ENCODE measurements at places on chromosomes 11 and 22.

- DNase-seq = no peak
Observed at GRCh38 chr11:66450560-66450959, 11.9 kb upstream of the MRPL11 start.

GRCh38 chr11:47355283-47356128 is 3.0 kb upstream of the MYBPC3 start:
- DNase-seq = peak; percentile 95

- no peak for DNase-seq
Observed at GRCh38 chr11:94780432-94780831, 12.3 kb downstream of the AMOTL1 start.

GRCh38 chr11:11865449-11865848 is 23.7 kb downstream of the USP47 start:
- no peak for DNase-seq

DNA sequence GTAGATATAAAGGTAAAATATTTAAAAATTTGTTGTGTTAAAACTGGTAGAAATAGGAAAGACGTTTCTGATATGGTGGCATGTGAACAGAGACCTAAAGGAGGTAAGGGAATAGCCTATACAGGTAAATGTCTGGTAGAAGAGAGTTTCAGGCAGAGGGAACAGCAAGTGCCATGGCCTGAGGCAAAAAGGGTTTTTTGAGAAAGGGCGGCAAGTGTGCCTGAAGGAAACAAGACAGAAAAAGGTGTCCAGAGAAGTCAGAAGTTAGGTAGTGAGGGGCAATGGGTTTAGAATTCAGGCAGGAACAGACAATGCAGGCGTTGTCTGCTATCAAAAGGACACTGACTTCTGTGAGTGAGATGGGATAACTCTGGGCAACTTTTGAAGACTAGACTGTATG is 339.7 kb downstream of the DYNC2H1 start:
- no peak for DNase-seq

DNA sequence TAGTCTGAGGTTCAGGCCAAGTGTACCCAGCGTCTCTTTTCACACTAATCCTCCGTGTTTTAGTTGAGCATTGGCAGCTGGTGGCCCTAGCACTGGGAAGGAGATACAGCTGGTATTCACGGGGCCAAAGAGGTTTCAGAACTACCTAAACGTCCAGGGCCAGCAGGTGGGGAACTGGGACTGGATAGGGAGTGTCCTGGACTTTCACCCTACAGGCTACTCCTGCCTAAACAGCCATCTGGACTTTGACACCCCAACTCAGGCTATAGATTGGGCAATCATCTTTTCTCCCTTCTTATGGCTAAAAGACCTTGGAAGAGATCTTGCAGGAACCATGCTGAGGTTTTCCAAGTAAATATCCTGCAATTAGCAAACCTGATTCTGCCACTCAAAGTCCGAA is 2.8 kb downstream of the SPON1 start:
- no peak for DNase-seq

DNA sequence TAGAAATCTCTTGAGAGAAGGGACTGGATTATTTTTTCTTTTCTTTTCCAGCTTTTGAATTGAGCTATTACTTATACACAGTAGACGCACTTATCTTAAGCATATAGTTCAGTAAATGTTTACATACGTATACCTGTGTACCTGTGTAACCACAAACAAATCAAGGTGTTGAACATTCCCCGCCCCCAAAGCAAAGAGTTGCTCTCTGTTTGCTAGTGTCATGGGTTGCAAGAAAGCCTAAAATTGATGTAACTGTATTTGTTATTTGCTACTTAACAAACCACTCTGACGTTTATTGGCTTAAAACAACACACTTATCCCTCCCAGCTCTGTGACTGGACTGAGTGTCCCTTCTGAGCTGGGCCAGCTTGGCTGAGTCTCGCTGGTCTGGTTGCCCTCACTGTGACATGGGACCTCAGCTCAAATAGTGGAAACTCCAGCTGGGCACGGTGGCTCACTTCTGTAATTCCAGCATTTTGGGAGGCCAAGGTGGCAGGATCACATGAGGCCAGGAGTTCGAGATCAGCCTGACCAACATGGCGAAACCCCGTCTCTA is 25.4 kb upstream of the CABP2 start:
- no peak for DNase-seq

DNA sequence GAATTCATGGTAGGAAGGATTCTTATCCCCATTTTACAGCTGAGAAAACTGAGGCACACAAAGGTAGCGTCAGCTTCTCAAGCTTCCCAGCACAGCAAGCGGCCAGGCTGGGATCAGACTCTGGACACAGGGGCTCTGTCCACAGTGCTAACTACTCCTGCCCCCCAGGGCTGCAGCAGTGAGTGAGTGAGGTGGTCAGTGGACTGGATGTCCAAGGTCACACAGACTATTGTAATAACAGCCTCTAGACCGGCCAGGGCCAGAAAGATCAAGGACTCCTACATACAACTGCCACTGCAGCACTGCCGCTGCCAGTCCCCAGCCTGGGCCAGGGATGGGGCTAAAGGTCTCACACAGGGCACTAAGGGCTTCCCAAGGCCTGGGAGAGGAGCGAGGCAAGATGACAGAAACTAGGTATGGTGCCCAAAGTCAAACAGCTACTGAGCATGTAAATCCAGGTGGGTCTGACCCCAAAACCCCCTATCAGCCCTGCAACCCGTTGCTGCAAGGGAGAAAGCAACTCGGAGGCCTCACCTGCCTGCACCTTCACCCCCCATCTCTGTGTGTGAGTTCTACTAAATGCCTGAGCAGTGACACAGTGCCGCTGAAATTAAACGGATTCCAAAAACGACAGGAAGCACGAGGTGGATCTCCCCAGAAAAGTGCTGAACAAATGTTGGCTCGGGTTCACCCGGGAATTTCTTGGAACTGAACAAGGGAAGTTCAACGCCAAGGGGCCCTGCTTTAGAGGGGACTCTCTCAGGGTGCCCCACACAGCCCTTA is 161.8 kb upstream of the GRK3 start:
- DNase-seq = no peak

- peak; percentile 76 for DNase-seq
Observed at GRCh38 chr11:79237703-79238102, 203.1 kb downstream of the TENM4 start.

DNA sequence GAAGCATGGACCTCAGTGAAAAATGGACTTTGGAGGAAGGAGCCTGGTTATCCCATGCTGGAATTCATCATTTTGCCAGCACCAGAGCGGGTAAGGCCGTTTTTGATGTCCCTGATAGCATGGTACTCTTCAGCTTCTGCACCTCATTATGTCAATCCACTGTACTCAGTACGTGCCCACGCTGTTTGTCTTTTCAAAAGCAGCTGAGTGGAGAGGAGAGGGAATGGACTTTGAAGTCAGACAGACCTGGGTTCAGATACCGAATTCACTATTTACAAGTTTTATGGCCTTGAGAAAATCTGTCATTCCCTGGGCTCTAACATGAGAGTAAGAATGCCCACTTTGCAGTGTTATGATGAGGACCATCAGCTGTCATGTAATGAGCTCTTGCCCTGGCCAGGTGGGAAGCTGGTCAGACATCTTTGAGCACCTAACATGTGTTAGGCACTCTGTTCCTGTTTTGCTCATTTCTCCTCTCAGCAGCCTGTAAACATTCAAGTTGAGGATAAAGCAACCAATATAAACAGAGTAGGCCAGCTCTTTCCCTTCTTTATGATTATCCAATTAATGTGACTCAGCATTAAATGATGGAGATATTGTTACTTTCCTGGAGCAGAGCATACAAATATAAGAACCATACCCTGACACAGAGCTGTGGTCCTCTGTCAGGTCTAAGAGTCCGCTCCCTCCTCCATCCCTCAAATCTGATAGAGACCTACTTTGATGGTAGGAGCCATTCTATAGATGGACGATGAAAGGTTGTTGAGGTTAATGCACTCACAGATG is 39.0 kb upstream of the AMOTL1 start:
- no peak for DNase-seq

- no peak for DNase-seq
Observed at GRCh38 chr22:37819105-37819433, 4.1 kb upstream of the GALR3 start.

DNA sequence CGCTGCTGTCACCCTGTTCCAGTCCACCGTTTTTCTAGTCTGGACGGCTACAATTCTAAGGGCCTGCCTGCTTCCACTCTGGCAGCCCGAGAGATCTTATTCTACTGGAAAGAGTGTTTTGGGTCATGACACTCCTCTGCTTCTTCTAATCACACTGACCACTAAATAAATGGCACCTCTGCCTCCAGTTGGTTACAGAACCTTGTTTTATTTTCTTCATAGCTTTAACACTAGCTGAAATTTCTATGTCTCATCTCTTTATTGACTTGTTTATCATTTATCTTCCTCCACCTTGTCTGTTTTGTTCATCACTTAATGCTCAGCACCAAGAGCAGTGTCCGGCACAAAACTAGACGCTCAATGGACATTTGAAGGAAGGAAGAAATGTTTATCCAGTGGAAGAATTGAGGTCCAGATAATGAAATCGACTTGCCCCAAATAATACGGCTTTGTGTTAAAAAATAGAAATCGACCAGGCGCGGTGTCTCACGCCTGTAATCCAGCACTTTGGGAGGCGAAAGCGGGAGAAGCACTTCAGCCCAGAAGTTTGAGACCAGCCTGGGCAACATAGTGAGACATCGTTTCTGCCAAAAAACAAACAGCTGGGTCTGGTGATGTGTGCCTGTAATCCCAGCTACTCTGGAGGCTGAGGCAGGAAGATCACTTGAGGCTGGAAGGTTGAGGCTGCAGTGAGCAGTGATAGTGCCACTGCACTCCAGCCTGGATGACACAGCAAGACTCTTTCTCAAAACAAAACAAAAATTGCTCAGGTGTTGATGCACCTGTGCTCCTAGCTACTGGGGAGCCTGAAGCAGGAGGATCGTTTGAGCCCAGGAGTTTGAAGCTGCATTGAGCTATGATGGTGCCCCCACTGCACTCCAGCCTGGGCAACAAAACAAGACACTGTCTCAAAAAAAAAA is 693 bp upstream of the PRR14L start:
- no peak for DNase-seq

DNA sequence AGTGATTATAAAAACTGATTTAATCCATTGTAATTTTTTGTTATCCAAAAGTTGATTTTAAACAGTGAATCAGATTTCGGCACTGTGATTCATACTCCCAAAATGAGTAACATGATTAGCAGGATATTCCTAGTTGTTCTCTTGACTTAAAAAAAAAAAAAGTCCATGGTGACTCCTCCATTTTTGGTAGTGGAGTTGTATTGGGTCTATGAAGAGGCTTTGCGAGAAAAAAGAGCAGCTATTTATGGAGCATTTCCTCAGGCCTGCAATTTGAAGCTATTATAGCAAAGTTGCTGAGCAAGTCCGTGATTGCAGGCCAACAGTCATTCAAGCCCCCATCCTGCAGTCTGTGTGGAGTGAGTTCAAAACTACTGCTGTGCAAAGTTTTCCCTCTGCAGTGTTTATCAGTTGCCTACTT is 28.8 kb downstream of the YAP1 start:
- DNase-seq = no peak

DNA sequence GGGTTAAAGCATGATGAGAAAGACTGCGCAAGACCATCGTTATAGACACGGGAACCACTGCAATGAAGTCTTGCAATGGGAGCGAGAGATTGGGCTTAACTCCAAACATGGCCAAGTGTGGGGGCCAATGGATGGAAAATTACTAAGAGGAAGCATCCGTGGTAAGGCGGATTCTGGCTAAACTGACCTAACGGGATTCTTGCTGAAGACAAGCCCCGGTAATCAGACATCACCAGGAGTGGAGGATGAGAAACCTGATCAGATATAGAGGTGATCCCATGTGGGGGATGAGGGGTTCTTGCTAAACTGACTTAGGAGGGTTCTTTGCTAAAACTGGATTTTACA is 5.8 kb upstream of the SYNGR1 start:
- DNase-seq = no peak

- no peak for DNase-seq
Observed at GRCh38 chr22:23682827-23683355, 7.9 kb upstream of the RGL4 start.

DNA sequence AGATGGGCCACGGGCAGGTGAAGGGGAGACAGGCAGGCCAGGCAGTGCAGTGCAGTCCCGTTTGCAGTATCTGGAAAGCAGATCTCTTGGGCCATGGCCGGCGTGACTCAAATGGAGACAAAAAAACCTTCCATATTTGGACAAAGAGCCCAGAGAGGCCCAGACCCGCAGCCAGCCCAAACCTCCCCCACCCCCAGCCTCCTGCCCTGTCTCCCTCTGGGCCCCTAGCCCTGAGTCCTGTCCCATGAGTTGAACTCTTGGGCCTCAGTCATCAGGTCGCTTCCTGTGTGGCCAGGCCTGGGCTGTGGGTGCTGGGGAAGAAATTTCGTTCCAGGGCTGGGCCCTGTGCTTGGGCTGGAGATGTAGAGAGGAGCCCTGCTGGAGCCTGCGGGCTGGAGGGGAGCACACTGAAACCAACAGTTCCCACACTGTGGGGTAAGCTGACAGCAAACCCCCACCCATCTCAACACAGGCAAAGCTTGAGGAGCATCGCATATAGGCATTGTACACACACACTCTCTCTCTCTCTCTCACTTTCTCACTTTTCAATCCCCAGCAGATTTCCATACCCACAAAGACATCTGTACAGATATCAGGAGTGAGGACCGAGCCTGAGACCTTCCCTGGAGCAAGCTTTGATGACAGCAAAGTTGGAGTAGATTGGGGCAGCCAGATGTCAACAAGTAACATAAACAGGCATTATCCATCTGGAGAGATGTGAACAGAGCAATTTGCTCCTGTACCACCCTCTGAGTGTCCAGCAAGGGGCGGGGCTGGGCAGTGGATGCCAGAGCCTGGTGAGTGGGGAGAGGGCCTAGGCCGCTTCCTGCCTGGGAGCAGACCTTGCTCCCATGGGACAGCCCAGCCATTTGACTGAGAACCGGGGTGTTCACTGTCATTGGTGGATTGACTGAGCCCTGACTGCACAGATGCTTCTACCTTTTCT is 17.2 kb downstream of the ARHGEF17 start:
- DNase-seq = no peak

DNA sequence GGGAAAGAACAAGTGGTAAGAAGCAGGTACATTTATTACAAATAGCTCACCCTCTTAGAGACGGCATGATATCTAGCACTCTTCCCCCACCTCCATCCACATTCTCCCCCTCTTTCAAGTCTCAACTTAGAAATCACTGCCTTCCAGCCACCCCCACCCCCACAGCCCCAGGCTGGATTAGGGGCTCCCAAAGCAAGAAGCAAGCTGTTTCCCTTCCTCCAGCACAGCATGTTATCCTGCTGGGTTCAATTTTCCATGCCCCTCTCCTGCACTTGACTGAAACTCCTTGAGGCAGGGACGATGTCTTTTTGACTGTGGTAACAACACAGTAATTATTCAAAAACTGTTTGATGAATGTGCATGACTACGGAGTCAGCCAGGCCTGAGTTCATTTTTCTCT is 350.7 kb downstream of the LARGE1 start:
- peak; percentile 33 for DNase-seq

GRCh38 chr11:118186346-118187107 is 10.1 kb upstream of the SCN2B start:
- DNase-seq = no peak

DNA sequence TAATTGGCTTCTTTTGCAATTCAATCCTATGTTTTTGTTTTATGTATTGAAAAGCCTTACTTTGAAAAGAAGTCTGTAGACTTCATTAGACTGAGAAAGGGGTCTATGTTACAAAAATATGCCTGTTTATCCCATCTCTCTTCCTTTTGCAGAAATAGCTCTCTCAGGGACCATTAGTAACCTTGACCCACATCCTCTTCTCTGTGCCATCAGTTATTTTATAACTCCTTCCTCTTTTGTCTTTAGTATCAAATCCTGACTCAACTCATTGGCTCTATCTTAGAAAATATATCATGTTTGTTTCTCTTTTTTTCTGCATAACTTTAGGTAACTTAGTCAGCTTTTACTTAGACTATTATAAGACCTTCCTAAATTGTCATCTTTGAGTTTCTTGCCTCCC is 20.3 kb downstream of the ZC3H12C start:
- no peak for DNase-seq

GRCh38 chr11:96162816-96163499 is 180.0 kb downstream of the MAML2 start:
- DNase-seq = peak; percentile 48
